ENCODE measurements at places on chromosomes 6 and 20.

DNA sequence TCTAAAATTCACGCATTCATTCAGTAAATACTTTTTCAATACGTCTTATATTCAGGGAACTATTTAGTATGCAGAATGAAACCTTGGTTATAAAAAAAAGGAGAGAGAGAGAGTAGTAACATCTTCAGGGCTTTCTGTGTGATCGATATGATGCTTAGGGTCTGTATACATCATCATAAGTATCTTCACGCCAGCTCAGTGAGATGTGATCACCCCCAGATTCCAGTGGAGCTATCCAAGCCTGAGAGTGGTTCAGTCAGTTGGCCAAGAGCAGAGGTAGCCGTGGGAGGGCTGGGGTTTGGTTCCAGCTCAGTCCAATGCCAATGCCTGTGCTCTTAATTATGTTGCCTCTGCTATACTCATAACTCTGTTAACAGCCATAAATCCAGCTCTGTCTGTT, 8.6 kb downstream of the CD83 start:
- no peak for DNase-seq

GRCh38 chr20:21523895-21524294, 10.0 kb upstream of the NKX2-2 start:
- no peak for DNase-seq

GRCh38 chr6:101607111-101607690, 213.7 kb downstream of the GRIK2 start:
- DNase-seq, result no peak

- DNase-seq, result no peak
These were observed 67.8 kb upstream of the RALGAPA2 start for GRCh38 chr20:20780127-20780824.

DNA sequence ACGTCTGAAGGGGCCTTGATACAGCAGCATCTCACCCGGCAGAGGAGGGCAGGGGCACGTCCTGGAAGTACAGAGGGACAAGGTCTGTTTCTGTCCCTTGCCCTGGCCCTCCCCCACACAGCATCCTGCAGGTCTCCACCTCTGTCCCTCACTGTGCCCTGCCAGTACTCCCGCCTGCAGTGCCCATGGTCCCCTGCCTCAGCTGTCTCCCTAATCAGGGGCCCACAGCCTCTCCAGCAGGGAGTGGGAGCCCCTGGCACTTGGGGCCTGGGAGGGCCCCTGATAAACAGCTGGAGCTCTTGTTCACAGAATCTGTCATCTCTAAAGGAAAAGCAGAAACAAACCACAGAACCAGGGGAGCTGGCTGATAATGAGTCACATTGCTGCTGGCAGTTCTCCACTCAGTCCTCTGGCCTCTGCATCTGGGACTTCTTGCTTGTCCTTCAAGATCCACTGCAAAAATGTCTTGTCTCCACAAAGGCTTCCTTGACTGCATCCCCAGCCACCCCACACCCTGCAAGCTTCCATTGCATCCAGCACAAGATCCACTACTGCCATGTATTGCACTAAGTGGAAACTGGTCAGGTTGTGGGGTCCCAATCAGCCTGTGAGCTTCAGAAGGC, 33.2 kb upstream of the TAF8 start:
- DNase-seq, result no peak

- DNase-seq, result no peak
These were observed 42.8 kb downstream of the PSMG4 start for GRCh38 chr6:3301506-3301905.
